ENCODE measurements at places on chromosomes 6 and 20. TPM values are rescaled to one million over a fixed set of nuclear protein-coding genes. Genes with fewer than 3 reads are reported as not detected.
A peak's percentile ranks its signal among the peaks of the same experiment; 100 is the strongest.

GRCh38 chr20:9723501-9724202, 115.2 kb downstream of the PAK5 start:
- DNase-seq: no peak

Gene COL9A1
- not detected for total RNA-seq

- no peak for DNase-seq
These were observed 327.3 kb upstream of the RNF24 start for GRCh38 chr20:4342609-4343008.

DNA sequence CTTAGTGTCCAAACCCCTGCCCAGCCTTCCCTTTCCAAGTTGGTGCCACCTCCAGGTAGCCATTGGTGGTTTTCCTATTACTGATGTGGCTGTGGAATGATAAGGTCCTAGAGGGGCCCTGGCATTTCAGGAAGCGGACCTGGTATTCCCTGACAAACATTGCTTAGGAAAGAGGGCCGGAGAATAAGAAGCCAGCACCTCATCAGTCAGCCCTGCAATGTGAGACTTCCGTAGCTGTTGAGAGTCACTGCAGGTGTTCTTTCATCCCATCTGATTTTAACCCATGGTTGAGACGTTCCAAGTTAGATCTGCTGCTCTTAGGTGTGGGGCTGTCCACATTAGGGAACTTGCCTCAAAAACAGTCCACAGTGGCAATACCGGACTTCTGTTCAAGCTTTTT, 14.8 kb upstream of the NPEPL1 start:
- no peak for DNase-seq

Gene GDAP1L1
- total RNA-seq: not detected

Gene LIN28B
- not detected for total RNA-seq

Gene LRRC1
- total RNA-seq: 3.6 TPM

Gene C20orf141
- total RNA-seq: not detected

- DNase-seq: no peak
These were observed 19.1 kb upstream of the RBBP8NL start for GRCh38 chr20:62446481-62446880.

- no peak for DNase-seq
These were observed 57.9 kb downstream of the SNAI1 start for GRCh38 chr20:50040432-50041245.

Gene CCM2L
- not detected for total RNA-seq

- no peak for DNase-seq
These were observed 59.2 kb downstream of the PPP1R16B start for GRCh38 chr20:38864662-38865061.

- no peak for DNase-seq
These were observed 590 bp downstream of the EYS start for GRCh38 chr6:65706436-65706835.

GRCh38 chr6:166313255-166314070, 5.3 kb upstream of the PRR18 start:
- peak; percentile 69 for DNase-seq

DNA sequence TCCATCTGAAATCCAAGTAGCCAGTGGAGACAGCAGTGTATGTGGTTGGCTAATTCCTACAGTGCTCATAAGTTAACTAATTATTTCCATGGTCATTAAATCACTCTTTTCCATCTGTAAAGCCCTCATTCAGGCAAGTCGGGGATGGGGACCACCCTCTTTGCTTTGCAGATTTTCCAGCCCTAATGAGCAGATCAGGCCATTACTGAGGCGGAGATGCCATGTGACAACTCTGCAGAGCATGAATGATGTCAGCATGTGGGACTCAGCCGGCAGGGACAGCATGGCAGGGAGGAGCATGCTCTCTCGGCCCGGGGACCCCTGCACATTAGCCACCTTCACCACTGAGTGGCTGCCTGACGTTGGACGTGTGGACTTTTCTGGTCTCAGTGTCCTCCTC, 623.3 kb upstream of the CDH4 start:
- no peak for DNase-seq

Gene GUCA1A
- not detected for total RNA-seq

DNA sequence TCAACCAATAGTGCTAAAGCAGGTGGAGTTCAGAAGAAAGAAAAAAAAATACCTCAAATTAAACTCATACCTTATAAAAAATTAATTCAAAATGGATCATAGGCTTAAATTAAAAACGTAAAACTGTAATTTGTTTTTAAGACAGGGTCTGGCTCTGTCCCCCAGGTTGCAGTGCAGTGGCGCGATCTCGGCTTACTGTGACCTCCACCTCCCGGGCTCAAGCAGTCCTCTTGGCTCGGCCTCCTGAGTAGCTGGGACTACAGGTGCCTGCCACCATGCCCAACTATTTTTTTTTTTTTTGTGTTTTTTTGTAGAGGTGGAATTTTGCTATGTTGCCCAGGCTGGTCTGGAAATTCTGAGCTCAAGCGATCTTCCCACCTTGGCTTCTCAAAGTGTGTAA, 111.6 kb downstream of the HDGFL1 start:
- DNase-seq: no peak

Gene OPRM1
- not detected for total RNA-seq

- DNase-seq: no peak
These were observed 44.2 kb downstream of the AKAP12 start for GRCh38 chr6:151284012-151284411.

Gene DOP1A
- total RNA-seq: 18.5 TPM

GRCh38 chr6:37442416-37443215, 9.6 kb downstream of the CMTR1 start:
- no peak for DNase-seq

- DNase-seq: no peak
These were observed 72.2 kb downstream of the SGK1 start for GRCh38 chr6:134245706-134246105.
